MV-4-11 (cell line): ENCODE measurements at places on chromosomes 3 and 15.

- no peak for DNase-seq
Observed at GRCh38 chr3:50259432-50260026, 9.4 kb upstream of the SEMA3B start.

GRCh38 chr15:43253431-43254403, 13.0 kb downstream of the TGM5 start:
- DNase-seq: no peak

GRCh38 chr15:87962428-87962827, 294.1 kb downstream of the NTRK3 start:
- DNase-seq: no peak

GRCh38 chr3:172546628-172547214, 23.5 kb upstream of the TNFSF10 start:
- DNase-seq: peak; percentile 83

- DNase-seq: no peak
Observed at GRCh38 chr3:189589179-189589569, 42.0 kb upstream of the TP63 start.

GRCh38 chr15:90862964-90863778, 5.2 kb upstream of the FURIN start:
- DNase-seq: peak; percentile 74

DNA sequence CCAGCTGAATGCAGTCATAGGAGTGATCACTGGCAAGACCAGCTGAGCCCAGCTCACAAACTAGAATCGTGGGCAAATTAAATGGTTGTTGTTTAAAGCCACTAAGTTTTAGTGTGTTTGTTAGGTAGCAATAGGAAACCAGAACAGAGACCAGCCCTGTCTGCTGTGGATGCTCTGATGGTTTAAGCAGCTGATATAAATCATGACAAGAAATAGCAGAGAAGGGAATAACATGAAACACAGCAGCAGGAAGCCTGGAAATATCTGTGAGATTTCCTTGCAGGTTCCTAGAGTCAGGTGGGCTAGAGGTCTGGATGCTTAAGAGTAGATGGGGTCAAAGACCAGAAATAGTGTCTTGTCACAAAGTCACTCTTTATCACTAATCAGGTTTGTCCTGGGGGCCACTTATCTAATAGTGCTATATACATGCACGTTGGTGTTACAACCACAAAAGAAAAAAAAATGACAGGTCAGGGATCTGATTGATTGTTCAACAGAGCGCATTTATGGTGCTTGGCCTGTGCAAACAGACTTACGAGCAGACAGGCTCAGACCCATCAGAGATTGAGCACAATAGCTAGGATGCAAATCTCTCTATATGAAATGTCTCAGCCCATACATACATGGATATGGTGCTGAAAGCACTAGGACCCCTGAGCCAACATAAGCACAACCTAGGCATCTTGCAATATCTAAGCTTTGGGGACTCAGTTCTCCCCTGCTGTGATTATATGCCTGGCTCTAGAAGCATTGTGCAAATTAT, 967.7 kb downstream of the AGBL1 start:
- no peak for DNase-seq

- no peak for DNase-seq
Observed at GRCh38 chr3:99529265-99529664, 109.1 kb upstream of the COL8A1 start.

- no peak for DNase-seq
Observed at GRCh38 chr15:29099131-29099880, 170.3 kb downstream of the NSMCE3 start.

DNA sequence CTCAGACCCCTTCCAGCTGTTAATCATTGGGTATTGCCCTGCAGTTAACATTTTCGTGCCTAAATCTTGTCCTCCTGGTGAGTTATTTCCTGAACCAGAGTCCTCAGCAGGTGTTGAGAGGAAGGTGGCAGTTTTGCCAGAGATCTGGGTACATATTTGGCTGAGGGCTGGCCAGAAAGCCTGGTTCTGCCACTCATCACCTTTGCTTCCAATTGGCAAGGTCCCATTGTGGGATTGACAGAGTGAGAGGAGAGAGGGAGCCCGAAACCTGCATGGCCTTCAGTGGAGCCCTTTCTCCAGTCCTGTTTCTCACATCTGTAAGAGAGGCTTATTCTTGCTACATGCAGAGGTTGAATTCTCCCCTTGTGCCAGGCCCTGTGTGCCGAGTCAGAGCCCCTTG, 8.9 kb upstream of the TKT start:
- no peak for DNase-seq

GRCh38 chr15:84789762-84790161, 27.4 kb upstream of the ALPK3 start:
- no peak for DNase-seq

- no peak for DNase-seq
Observed at GRCh38 chr3:126907557-126907956, 75.4 kb upstream of the PLXNA1 start.

GRCh38 chr3:57389271-57389670, 96.8 kb upstream of the ASB14 start:
- no peak for DNase-seq

GRCh38 chr3:150399060-150399459, 9.0 kb upstream of the TSC22D2 start:
- no peak for DNase-seq

DNA sequence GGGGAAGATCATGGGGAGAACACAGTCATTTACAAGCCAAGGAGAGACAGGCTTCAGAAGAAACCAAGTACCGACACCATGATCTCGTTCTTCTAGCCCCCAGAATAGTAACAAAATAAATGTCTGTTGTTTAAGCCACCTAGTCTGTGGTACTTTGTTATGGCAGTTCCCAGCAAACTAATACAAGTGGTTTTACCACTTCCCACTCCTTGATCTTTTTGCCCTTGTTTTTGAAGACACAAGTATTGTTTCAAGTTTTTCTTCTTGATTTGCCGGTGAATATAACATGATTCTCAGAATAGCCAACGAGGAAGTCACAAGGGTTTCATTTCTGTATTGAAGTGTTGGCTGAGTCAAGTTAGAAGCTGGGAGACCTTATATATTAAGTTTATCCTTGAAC, 220.3 kb downstream of the SOX2 start:
- DNase-seq: peak; percentile 86

GRCh38 chr3:161851941-161852566, 355.4 kb downstream of the OTOL1 start:
- DNase-seq: peak; percentile 33
